Left lung (tissue), 14 donors: ENCODE measurements at places on chromosomes 5 and 9. TPM values are rescaled to one million over a fixed set of nuclear protein-coding genes. Genes with fewer than 3 reads are reported as not detected.

- DNase-seq = no peak
These were observed 368.5 kb downstream of the NTRK2 start for GRCh38 chr9:85038061-85038460.

DNA sequence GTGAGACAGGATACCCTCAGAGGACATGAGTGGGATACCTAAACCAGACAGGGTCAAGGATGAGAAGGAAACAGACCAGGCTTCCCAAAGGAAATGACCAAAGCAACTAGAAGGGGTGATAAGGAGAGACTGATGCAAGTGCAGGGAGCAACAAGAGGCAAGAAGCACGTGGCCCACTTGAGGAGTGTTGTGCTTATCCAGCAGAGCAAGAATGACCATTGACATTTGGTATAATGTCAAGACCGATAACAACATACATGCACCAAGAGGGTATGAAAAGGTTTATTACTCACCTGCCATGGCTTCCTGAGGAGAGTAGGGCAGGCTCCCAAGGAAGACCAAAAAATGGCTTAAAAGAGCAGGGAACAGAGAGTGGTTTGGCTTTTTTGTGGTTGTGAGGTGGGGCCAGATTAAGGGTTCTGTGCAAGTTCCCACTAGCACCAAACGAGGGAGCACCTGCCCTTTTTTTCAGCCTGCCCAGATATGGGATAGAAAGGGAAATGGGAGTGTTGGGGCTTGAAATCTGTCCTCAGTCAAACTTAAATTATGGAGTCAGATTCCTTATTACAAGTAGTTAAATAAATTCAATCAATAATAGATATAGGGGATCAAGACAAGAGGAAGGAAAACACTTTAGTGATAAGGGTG, 513.6 kb downstream of the RASEF start:
- no peak for DNase-seq

DNA sequence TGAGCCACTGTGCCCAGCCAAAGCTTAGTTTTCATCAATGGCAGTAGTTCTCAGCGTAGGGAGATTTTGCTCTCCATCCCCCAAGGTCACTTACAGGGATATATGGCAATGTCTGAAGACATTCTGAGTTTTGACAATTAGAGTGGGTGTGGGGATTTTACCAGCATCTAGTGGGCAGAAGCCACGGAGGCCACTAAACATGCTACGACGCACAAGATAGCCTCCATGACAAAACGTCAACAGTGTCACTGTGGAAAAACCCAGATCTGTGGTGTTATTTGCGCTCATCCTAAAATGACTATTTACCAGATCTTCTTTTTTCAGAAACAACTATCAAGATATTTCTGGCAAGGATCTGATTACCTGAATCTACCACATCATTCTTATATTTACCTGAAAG, 68.2 kb downstream of the CDC14B start:
- DNase-seq = no peak

GRCh38 chr9:98185021-98185567, 7.3 kb downstream of the CORO2A start:
- DNase-seq = no peak

DNA sequence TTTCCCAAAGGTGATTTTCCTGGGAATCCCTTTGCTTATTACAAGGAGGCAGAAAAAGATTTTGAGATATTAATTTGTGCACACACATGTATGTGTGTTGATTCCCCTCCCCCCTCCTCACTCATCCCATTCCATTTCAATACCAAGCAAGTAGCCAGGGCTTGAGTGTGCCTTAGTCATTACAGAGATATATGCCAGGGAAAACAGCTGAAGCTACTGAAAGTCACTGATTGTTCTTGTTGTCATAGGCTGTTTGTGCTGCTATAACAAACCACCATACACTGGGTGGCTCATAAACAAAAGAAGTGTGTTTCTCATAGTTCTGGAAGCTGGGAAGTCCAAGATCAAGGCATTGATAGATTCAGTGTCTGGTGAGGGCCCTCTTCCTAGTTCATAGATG, 158.6 kb downstream of the BAAT start:
- no peak for DNase-seq

- no peak for DNase-seq
These were observed 399.4 kb upstream of the NUDT12 start for GRCh38 chr5:103962023-103962422.

GRCh38 chr9:95007226-95007869, 280.8 kb downstream of the AOPEP start:
- DNase-seq = no peak

DNA sequence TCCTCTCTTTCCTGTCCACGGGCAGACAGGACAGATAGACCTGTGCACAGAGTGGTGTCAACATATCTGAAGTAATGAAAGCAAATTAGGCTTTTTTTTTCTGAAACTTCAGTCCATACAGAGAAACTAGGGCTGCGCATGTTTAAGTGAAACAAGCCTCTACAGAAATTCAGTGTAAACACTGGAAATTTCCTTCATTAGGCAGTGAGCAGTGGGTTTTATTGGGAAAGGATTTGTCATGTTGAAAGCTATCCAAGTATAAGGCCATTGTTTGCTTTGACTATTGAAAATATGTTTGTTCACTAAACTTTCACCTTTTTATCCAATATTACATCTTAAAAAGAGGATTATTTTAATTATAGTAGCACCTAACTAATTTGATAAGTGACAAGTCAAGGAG, 161.2 kb downstream of the AOPEP start:
- no peak for DNase-seq

- DNase-seq = no peak
These were observed 24.7 kb downstream of the NTRK2 start for GRCh38 chr9:84694248-84694647.

DNA sequence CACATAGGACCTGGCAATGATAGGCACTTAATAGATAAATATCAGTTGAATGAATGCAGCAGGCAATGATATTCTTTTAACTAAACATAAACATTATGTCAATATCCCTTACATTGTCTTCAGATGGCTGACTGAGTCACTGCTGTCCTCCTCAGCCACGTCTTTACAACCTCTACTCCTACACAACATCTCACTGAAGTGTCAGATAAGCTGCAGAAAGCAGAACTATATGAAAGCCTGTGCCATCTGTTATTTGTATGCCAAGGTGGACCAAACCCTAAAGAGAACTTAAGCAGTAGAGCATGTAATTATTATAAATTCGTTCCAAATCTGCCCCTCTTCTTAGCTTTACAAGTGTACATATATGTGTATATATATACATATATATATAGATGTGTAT, 271.2 kb downstream of the RASEF start:
- no peak for DNase-seq

DNA sequence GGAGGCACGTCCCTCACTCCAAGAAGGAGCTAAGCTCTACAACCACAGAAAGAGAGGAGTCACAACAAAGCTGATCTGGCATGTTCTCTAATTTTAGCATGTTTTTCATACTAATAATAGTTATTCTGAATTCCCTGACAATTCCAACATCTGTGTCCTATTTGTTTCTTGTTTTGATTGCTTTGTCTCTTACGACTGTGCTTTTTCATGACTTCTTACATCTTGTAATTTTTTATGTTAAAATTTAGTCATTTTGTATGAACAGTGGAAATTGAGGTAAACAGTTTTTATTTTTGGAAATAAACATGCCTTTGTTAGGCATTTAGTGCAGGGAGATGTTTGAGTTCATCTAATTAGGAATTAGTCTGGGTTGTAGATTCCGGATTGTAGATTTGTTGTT, 668.1 kb upstream of the EDIL3 start:
- no peak for DNase-seq

DNA sequence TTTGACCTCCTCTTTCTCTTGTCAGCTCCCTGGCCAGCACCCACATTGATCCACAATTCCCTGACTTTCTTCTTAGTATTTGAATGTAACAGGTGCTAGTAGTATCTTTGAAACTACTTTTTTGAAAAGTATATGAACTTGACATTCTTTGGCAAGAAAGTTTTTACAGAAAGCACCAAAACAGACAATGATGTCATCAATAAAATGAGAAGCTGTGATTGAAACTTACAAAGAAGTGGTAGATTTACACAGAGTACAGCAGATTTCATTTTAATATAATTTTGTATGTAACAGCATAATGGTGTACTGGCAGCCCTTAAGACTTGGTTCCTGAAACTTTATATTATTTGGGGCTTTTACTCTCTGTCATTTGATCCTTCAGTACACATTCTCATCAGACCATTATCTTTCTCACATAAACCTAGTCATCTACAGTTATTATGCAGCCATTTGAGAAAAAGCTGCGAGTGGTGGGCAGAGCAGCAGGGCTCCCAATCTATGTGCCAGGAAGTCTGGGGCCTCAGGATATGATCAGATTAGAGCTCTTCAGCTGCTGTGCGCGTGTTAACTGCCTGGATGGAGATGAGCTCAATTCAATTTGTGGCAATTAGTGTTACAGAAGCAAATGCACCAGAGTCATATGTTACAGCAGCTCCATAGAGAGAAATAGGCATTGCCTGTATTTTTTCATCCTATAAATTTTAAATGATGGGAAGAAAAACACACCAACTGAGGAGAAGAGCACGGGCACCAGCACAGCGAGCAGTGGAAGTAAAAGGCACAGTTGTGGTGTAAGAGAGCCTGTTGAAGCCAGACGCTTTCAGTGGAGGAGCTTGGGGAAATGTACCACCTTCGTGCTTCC, 126.1 kb downstream of the STARD4 start:
- DNase-seq = no peak

- DNase-seq = no peak
These were observed 40.0 kb downstream of the MARCHF6 start for GRCh38 chr5:10393491-10393890.

- no peak for DNase-seq
These were observed 374.9 kb downstream of the TLE4 start for GRCh38 chr9:79946712-79947111.

- no peak for DNase-seq
These were observed 15.0 kb upstream of the GPX3 start for GRCh38 chr5:151005187-151005949.

GRCh38 chr9:128523199-128523925, 18.8 kb downstream of the GLE1 start:
- DNase-seq = peak; percentile 36

GRCh38 chr5:131302506-131302905, 38.7 kb downstream of the CDC42SE2 start:
- no peak for DNase-seq

- DNase-seq = no peak
These were observed 181.0 kb downstream of the BNC2 start for GRCh38 chr9:16689351-16689938.

DNA sequence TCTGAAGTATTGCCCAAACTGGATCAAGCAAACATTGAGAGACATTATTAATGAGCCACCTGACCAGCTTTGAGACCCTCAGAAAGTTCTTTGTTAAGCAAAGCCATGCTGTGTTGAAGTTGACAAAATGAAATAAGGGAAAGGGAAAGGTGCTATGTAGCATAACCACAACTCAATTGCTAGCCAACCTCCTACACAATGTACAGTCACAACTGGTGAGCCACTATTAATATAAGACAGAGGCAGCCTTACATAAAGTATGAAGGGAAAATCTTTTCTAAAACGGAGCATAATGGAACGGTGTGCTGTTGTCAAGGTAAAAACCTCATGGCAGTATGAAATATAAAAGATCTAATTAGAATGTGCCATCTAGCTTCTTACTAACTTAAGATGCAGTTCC, 375.8 kb upstream of the ST8SIA4 start:
- DNase-seq = no peak

DNA sequence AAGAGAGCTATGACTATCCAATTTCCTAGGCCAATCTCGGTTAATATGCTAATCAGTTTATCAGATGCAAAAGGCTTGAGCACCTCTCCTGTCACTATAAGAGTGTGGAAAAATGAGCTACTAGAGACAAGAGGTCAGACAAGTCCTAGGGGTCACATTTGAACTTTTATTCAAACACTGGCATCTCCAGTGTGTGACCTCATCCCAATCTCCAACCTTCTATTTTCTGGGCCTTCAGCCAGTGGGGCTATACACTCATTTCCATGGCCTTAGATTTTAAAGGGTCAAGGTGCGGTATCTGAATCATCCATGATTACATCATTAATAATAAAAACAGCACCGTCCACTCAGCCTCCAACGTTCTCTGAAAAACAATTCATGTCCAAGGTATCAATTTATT, 139.6 kb upstream of the LRRTM2 start:
- no peak for DNase-seq

DNA sequence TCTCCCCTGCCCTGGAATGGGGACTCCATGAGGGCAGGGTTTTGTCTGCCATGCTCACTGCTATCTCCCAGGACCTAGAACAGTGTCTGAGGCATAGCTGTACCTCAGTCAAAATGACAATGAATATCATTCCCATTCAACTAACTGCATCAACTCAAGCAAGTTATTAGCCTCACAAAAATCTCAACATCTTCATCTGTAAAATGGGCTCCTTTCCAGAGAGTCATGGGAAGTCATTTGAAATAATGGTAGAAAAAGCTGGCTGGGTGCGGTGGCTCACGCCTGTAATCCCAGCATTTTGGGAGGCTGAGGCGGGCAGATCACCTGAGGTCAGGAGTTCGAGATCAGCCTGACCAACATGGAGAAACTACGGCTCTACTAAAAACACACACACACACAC, 9.4 kb downstream of the SH2D3C start:
- no peak for DNase-seq

GRCh38 chr9:125600194-125600593, 106.8 kb downstream of the MAPKAP1 start:
- no peak for DNase-seq

- no peak for DNase-seq
These were observed 21.3 kb downstream of the SPRY4 start for GRCh38 chr5:142303565-142303964.

INSL6 gene
- total RNA-seq = not detected

OBP2B gene
- total RNA-seq = not detected

PTGES gene
- 9.8 TPM for total RNA-seq

F12 gene
- total RNA-seq = 0.63 TPM

TYRP1 gene
- total RNA-seq = 3.1 TPM

TLR4 gene
- 24.8 TPM for total RNA-seq

CDC20B gene
- not detected for total RNA-seq

EIF4E1B gene
- total RNA-seq = not detected
